Activated CD4-positive, alpha-beta T cell treated with anti-CD3 and anti-CD28 coated beads, Interleukin-2, amount 10 ng/mL, durations not matched to agents 24 days and 14 days (primary cell): ENCODE measurements at places on chromosomes 12 and 14. TPM values are rescaled to one million over a fixed set of nuclear protein-coding genes. Genes with fewer than 3 reads are reported as not detected.

The LGR5 gene
- not detected in 2 replicates for total RNA-seq

DNA sequence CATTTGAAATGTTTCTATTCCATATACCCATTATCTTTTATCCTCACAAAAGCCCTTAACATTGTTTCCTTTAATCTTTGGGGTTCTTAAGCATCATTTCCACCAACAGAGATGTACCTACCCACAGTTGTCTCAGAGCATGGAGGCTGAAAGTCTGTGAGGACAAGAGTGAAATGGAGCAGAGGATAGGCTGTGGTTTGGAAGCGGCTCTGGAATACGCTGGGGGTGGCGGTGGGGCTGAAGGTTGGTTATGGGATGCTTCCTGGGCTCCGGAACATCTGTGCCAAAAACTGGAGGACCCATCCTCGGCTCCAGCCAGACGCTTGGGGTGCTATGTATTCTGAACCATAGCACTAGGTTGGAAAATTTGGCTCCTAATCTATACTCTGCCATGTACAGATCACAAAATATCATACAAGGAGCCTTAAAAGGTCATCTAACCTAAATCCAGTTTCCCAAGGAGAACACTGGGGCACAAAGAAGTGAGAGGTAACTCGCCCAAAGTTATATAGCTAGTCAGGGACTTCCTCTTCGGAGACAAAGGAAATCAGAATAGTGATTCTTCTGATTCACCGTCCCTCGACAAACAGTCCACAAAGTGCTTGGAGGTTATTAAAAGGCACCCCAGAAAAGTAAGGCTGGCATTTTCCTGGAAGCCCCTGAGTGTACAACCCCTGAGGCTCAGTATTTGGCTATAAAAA is 2.5 kb downstream of the PPP1R3E start:
- peak overlapping the region; percentile 98 for H3K4me3 ChIP-seq
- peaks cover 3% of the 10 kb centered on the region for H3K27me3 ChIP-seq
- peaks cover 23% of the 10 kb centered on the region for H3K36me3 ChIP-seq
- peak; percentile 57 for DNase-seq
- H3K27ac ChIP-seq, result peak overlapping the region; percentile 99
- H3K4me1 ChIP-seq, result peaks cover 26% of the 10 kb centered on the region

- H3K4me1 ChIP-seq, result no peaks in the 10 kb centered on the region
- H3K27me3 ChIP-seq, result peaks cover 2% of the 10 kb centered on the region
- H3K4me3 ChIP-seq, result no peak overlapping the region
- no peak for DNase-seq
Measured at GRCh38 chr12:5459051-5459782, 27.3 kb downstream of the NTF3 start.

The KLRK1 gene
- total RNA-seq, result not detected in 2 replicates

- H3K4me1 ChIP-seq, result peaks cover 80% of the 10 kb centered on the region
- peaks cover 65% of the 10 kb centered on the region for H3K36me3 ChIP-seq
- DNase-seq, result peak; percentile 78
- peak overlapping the region; percentile 98 for H3K27ac ChIP-seq
Measured at GRCh38 chr14:100070310-100070709, 5.1 kb downstream of the EVL start.

GRCh38 chr12:59055204-59055860 is 135.0 kb upstream of the LRIG3 start:
- no peaks in the 10 kb centered on the region for H3K4me1 ChIP-seq
- no peaks in the 10 kb centered on the region for H3K27me3 ChIP-seq
- no peaks in the 10 kb centered on the region for H3K36me3 ChIP-seq
- no peak overlapping the region for H3K4me3 ChIP-seq
- DNase-seq, result no peak
- H3K27ac ChIP-seq, result no peak overlapping the region

GRCh38 chr12:117097159-117097558 is 2.1 kb downstream of the TESC start:
- DNase-seq, result no peak
- no peak overlapping the region for H3K27ac ChIP-seq
- peaks cover 22% of the 10 kb centered on the region for H3K27me3 ChIP-seq
- peaks cover 25% of the 10 kb centered on the region for H3K4me1 ChIP-seq
- H3K4me3 ChIP-seq, result peak overlapping the region; percentile 82

The REM2 gene
- total RNA-seq, result 0.28 and 0.33 TPM in 2 replicates

- no peak for DNase-seq
- peaks cover 20% of the 10 kb centered on the region for H3K4me1 ChIP-seq
- H3K36me3 ChIP-seq, result peaks cover 38% of the 10 kb centered on the region
- no peaks in the 10 kb centered on the region for H3K27me3 ChIP-seq
- no peak overlapping the region for H3K4me3 ChIP-seq
Measured at GRCh38 chr12:22653075-22653474, 28.1 kb downstream of the ETNK1 start.

- H3K27ac ChIP-seq, result no peak overlapping the region
- H3K4me3 ChIP-seq, result no peak overlapping the region
- DNase-seq, result no peak
- H3K36me3 ChIP-seq, result no peaks in the 10 kb centered on the region
Measured at GRCh38 chr12:69661386-69661785, 37.7 kb downstream of the BEST3 start.

DNA sequence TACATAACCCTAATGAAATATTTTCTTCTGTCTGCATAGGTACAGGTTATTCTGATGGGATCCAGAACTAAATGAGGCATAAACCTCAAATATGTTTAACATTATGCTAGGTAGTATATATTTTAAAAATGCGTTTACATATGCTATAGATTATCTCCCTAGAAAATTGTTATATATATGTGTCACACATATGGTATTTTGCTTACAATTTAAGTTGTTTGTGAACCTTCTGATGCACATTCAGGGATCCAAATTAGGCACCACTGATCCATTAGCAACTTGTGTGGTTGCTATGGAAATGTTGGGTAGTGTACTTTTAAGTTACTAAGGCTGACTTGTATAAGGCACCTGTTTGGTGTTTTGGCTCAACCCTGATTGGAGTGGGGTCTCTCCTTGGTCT is 456.7 kb downstream of the AEBP2 start:
- H3K4me1 ChIP-seq, result peaks cover 7% of the 10 kb centered on the region
- DNase-seq, result no peak
- no peaks in the 10 kb centered on the region for H3K36me3 ChIP-seq

DNA sequence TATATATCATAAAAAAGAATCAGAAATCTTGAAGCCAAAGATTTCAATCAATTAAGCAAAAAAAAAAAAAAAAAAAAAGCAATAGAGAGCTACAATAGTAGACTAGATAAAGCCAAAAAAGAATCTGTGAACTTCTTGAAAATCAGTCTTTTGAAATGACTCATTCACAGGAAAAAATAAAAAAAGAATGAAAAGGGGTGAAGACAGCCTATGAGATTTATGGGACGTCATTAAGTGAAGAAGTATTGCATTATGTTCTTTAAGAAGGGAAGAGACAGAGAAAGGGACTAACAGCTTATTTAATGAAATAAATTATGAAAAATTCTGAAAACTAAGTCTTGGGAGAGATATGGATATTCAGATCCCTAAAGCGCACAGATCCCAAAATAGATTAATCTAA is 103.8 kb downstream of the ACSS3 start:
- H3K27ac ChIP-seq, result no peak overlapping the region
- H3K4me3 ChIP-seq, result no peak overlapping the region
- DNase-seq, result no peak
- H3K4me1 ChIP-seq, result no peaks in the 10 kb centered on the region
- H3K36me3 ChIP-seq, result no peaks in the 10 kb centered on the region
- H3K27me3 ChIP-seq, result no peaks in the 10 kb centered on the region

DNA sequence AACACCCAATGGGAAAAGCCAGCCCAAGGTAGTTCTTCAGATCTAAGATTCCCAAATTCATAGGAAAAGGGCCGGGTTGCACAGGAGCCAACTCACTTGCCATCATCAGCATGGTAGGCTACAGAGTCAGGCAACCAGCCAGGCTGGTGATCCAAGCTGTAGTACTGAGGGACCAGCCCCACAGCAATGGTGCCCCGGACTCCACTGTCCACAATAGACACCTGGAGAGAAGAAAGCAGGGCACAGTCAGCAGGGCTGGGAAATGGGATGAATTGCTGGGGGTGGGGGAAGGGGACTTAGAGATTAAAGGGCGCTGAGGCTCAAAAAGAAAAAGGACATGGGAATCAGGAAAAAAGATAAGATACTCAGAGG is 4.2 kb downstream of the SPRYD3 start:
- H3K27ac ChIP-seq, result peak overlapping the region; percentile 3
- no peaks in the 10 kb centered on the region for H3K27me3 ChIP-seq
- H3K4me1 ChIP-seq, result peaks cover 22% of the 10 kb centered on the region
- DNase-seq, result no peak
- H3K4me3 ChIP-seq, result no peak overlapping the region

The PRH2 gene
- total RNA-seq, result not detected in 2 replicates

The SERPINA5 gene
- not detected in 2 replicates for total RNA-seq

- no peaks in the 10 kb centered on the region for H3K4me1 ChIP-seq
- H3K36me3 ChIP-seq, result no peaks in the 10 kb centered on the region
- H3K27ac ChIP-seq, result no peak overlapping the region
- no peak for DNase-seq
Measured at GRCh38 chr14:92225731-92226130, 97.2 kb upstream of the SLC24A4 start.

DNA sequence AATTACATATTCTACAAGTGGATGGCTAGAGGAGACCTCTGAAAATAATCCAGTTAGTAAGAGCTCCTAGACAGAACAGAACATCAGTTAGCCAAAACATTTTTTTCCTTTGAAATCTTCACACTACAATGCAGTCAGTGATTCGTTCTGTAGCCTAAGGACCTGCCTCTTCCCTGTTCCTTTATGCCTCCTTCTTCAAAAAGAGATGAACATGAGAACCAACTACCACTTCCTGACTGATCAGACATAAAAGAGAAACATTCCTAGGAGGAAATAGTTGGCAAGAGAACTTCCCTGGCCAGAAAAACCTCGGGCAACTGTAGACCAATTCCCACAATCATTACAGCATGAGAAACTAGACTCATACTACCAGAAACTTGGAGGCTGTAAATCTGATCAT is 29.4 kb downstream of the ITPR2 start:
- peaks cover 17% of the 10 kb centered on the region for H3K36me3 ChIP-seq
- no peaks in the 10 kb centered on the region for H3K27me3 ChIP-seq
- H3K4me1 ChIP-seq, result peaks cover 21% of the 10 kb centered on the region
- H3K27ac ChIP-seq, result peak overlapping the region; percentile 32
- no peak for DNase-seq

DNA sequence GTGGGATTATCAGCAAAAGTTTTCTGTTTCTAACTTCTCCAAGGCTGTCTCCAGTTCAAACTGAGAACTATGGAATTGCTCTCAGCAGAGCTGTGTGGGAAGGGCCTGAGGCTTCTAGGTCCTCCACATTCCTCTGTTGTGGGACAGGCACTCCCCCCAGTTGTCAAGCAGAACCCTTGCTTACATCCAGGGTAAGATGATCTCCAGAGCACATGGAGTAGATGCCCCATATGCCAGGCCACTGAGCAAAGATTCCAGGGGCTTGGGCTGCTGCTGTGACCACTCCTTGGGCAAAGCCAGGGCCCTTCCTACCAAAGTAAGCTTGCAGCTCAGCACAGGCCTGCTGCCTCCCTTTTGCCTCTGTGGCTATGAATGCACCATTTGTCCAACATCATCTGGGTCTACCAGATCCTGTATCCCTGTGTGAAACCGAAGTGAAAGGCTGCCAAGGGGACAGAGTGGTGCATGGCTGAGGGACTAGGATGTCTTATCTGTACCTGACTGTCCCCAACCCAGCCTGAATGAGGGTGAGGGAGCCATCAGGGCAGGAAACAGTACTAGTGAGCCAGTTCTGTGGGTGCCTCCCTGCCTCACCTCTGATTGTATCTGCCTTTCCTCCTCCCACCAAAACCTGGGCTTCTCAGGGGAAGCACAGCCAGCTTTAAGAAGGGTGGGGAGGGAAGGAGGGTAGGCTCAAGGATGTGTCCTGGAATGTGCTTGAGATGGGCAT is 13.1 kb upstream of the ESPL1 start:
- peak overlapping the region; percentile 45 for H3K27ac ChIP-seq
- no peak overlapping the region for H3K4me3 ChIP-seq
- peaks cover 25% of the 10 kb centered on the region for H3K36me3 ChIP-seq
- peaks cover 44% of the 10 kb centered on the region for H3K4me1 ChIP-seq
- H3K27me3 ChIP-seq, result no peaks in the 10 kb centered on the region

- DNase-seq, result no peak
- H3K4me1 ChIP-seq, result no peaks in the 10 kb centered on the region
- H3K36me3 ChIP-seq, result no peaks in the 10 kb centered on the region
- H3K4me3 ChIP-seq, result no peak overlapping the region
- H3K27me3 ChIP-seq, result no peaks in the 10 kb centered on the region
- H3K27ac ChIP-seq, result no peak overlapping the region
Measured at GRCh38 chr12:16553457-16553856, 52.5 kb downstream of the LMO3 start.

DNA sequence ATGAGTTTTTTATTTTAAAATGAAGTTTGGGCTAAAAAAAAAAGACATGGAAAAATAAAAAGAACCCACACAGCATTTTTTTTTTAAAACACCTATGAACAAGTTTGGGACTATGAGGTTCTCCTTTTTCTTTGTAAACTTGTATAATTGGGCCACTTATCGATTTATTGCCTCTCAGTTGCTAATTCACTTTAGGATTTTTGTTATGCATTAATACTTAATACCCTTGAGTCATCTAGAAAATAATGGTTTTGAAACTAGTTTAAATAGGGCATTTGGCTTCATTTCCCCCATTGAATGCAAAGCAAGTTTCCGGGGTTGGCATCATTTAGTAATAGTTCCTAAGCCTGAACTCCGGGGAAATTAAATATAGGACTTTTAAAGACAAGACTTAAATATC is 312.8 kb upstream of the RGS6 start:
- no peak overlapping the region for H3K27ac ChIP-seq
- peaks cover 21% of the 10 kb centered on the region for H3K4me1 ChIP-seq
- H3K4me3 ChIP-seq, result no peak overlapping the region
- peaks cover 47% of the 10 kb centered on the region for H3K36me3 ChIP-seq
- H3K27me3 ChIP-seq, result no peaks in the 10 kb centered on the region

- no peak overlapping the region for H3K27ac ChIP-seq
- H3K36me3 ChIP-seq, result peaks cover 61% of the 10 kb centered on the region
- no peaks in the 10 kb centered on the region for H3K27me3 ChIP-seq
- H3K4me1 ChIP-seq, result peaks cover 4% of the 10 kb centered on the region
Measured at GRCh38 chr12:2805143-2805520, 7.3 kb upstream of the ITFG2 start.

DNA sequence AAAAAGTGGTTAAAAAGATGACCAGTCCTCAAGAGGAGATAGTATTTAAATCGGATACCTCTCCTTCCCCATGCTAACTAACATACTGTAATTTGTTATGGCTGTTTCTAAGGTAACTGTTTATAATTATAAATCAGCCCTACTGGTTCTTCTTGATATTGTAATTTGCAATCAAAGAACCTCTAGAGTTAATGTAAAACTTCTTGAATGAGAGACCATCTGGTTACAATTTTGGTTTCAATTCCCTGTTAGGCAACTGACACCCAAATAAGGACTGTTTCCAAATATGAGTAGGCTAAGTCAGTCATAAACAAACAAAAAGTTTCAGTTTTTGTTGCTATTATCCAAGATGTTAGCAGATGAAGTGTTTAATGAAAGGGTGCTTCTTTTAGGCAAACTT is 120.2 kb upstream of the DNM1L start:
- peaks cover 4% of the 10 kb centered on the region for H3K27me3 ChIP-seq
- H3K4me3 ChIP-seq, result no peak overlapping the region
- no peaks in the 10 kb centered on the region for H3K36me3 ChIP-seq
- no peak for DNase-seq
- no peak overlapping the region for H3K27ac ChIP-seq
